GM13977 (cell line): ENCODE measurements at places on chromosomes 4 and X.

DNA sequence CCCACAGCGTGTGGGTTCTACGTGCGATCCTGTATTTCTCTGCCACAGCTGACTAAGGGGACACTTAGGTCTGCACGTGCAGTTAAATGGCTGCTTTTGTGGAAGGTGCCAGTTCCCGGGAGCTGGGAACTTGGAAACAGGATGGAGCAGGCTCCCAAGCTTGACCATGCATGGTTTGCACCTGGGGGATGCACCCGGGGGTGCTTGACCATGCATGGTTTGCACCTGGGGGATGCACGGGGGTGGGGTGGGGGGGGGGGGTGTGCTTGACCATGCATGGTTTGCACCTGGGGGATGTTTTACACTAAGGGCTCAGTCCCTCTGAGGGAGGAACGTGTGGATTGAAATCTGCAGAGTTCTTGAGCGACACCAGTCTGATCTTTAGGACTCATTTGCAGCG, 5.7 kb downstream of the WFS1 start:
- DNase-seq: no peak

- DNase-seq: no peak
These were observed 116.0 kb downstream of the CPEB2 start for GRCh38 chr4:15118292-15118691.

DNA sequence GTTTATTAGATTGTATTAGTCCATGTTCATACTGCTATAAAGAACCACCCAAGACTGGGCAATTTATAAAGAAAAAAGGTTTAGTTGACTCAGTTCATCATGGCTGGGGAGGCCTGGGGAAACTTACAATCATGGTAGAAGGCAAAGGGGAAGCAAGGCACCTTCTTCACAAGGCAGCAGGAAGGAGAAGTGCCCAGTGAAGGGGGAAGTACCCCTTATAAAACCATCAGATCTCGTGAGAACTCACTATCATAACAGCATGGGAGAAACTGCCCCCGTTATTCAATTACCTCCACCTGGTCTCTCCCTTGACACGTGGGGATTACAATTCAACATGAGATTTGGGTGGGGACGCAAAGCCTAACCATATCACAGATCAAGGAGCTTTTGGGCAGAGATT, 8.1 kb upstream of the HSD17B13 start:
- DNase-seq: no peak

GRCh38 chr4:140212646-140213045, 58.7 kb upstream of the MAML3 start:
- no peak for DNase-seq
